ENCODE measurements at places on chromosomes 1 and 21.

DNA sequence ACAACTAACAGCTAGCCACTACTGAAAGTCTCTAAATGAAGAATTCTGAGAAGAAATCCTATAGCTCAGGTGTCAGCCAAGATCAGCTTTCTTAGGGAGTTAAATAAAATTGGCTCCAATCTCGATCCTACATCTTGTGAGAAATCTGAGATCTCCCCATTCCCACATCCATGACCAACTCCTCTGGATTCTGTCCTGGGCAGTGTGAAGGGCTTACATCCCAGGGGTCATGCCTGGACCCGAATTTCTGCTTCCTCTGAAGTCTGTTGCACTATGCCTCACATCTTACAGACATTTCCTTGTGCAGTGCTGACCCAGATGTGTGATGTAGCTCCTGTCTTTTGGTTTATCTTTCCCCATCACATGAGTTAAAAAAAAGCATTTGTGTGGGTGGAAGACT is 4.8 kb upstream of the TNN start:
- no peak for DNase-seq

DNA sequence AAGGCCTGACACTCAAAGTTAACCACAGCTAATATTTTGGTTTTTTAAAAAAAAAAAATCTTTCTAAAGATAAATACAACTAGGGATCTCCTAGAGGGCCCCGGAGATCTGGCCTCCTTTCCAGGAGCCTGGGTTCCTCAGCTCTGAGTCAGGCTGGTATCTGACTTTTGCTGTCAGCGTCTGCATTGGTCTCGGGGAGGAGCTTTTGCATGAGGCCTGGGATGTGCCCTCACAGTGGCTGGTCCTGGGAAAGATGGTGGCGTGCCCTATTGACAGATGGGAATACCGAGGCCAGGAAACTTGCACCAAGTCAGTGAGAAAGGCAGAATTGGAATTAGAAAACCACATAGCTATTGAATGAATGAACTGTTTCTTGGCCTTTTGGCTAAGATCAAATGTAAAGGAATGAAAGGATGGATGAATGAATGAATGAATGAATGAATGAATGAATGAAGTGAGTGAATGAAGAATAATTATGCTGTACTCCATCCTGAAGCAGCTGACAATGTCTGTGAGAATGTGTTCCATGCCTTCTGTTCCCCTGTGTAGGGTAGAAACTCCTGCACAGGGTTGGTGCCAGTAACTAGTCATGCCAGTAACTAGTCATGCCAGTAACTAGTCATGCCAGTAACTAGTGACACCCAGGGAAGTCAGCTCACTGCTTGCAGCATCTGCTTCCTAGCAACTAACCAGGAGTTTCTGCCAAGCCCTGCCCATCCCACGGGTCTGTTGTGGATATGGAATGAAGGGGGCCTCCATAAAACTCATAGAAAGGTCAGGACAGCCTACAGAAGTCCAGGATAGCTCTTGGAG is 242.5 kb upstream of the VAMP3 start:
- no peak for DNase-seq

- DNase-seq, result peak; percentile 28
Observed at GRCh38 chr1:226682871-226683814, 55.9 kb downstream of the ITPKB start.

DNA sequence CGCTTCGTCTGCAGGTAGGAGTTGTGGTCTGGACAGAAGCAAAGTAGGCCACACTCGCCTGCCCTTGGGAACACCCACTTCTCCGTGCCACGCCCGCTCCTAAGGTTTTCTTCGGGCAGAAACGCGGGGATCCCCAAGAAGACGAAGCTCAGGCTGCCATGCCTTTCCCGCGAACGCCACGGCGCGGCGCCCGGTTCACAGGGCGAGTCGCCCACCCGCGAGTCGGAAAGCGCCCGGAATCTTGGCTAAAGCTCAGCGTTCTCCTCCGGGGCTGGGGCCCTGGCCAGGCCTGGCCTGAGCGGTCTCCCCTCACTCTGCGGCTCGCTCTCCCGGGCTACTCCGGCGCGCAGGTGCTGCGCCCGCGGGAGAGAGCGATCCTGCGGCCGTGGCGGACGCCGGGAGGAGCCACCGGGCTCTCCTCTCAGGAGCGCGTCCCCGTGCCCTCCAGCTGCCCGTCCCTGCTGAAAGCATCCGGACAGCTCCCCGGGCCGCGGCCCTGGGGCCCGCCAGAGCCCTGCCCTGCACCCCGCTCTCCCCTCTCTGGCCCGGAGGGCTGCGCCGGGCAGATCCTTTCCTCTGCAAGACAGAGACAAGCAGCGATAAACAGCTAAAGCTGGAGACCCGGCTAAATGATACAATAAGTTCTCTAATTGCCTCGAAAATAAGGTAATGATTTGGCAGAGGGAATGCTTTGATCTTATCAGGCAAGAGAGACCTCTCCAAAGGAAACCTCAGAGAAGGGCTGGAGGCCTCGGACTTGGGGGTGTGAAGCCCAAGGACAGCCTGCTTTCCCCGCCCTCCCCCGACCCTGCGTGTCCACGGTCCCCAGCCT is 6.7 kb upstream of the WNT2B start:
- DNase-seq, result peak; percentile 32

DNA sequence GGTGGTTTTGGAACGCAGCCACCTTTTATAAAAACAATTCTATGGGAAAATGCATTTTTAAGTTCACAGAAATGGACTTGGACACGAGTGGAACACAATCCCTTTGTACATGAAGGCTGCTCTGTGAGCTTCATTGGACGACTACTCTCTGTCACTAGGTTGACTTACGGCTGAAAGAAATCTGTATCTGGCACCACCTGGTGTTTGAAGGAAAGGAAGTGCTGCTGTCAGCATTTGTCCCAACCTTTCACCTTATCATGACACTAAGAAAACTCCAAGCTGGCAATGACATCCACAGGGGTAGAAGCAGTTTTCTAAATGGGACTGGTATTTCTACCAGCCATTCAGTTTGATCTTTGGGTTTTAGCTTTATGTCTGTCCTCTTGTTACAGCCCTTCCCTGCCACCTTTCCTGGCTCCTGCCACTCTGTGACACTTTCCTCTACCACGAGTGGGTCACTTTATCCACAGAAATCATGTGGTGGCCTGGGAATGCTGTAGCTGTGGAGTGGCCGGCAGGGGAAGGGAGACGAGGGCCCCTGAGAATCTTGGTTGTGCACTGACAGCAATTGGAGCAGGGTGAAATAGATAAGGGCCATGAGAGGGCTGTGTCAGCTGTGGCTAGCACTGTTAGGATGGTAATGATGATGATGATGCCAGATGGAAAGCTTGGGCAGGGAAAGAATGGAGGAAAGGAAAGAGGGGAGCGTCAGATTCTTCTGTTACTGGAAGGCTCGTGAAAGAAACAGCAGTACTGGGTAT is 85.2 kb downstream of the TBX19 start:
- DNase-seq, result no peak

GRCh38 chr21:46410516-46410915 is 48.2 kb upstream of the DIP2A start:
- DNase-seq, result no peak

DNA sequence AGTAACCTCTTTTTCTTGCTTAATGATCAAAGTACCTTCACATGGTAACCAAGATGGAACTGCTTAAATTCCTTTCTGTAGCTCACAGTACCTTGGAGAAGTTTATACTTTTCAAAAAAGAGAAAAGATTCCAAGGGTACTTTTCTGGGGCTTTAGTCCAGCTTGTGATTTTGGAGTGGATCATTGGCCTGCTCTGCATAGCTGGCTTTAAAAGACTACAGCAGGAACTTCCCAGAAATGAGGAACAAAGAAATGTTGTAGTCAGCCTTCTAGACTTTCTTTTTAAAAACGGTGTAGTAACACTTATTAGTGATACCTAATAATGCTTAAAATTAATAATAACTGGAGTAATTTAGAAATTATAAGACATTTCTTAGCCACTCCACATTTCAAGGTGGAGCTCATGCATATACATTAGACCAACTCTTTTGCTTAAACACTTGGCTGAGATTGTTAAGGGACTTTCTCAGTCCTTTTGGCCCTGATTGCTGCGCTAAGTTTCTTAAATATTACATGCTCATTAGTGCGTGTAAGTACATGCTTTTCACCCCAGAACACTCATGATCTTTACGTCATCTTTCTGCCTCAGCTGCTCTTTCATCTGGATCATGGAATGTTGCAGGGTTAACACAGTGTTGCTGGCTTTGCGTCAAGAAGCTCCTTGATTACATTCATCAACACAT is 57.3 kb downstream of the SDCCAG8 start:
- DNase-seq, result no peak

GRCh38 chr1:223713546-223714420 is 1.4 kb downstream of the CAPN2 start:
- DNase-seq, result no peak

DNA sequence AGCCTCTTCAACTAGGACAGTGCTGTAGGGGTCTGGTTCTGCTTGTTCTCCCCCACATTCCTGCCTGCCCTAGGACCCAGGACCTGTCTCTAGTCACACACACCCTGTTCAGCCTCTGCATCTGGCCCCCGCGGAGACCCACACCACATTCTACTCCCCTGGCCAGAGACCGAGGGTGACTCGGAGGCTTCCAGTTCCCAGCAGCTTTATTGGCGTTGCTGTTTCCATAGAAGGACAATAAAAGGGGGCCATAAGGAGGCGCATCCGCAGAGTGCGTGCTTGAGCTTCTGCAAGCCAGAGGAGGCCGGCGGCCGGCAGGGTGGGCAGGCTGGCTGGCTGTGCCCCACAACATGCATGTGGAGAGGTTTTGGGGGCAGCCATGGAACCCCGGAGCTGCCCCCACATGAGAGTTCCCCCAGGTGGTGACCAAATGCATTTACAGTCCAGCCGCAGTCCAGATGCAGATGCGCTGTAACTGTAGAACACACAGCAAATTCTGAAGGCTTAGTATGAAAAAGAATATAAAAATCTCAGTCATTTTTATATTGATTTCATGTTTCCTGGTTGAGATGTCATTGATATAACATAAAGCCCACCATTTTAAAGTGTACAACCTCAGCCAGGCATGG is 52.4 kb downstream of the PDE9A start:
- no peak for DNase-seq

GRCh38 chr1:174060090-174060489 is 37.9 kb upstream of the RC3H1 start:
- no peak for DNase-seq

GRCh38 chr1:167770127-167770526 is 48.3 kb downstream of the MPZL1 start:
- no peak for DNase-seq

GRCh38 chr1:90135286-90135685 is 140.4 kb downstream of the ZNF326 start:
- no peak for DNase-seq

DNA sequence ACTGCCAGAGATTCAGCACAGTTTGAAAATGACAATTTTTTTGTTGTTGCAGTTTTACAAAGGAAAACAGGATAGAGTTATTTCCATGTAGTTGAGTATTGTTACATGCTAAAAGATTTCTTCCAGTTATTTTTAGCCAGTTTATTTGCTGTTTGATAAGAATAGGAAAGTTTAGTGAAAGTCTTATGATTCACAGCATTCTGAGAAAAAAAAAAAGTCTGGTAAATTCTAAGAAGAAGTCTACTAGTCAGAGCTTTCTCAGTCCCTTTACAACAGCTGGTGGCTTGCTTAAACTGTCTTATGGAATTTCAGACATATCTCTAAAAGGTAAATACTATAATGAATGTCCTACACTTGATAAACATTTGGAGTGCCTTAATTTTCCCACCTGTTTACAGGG is 341.7 kb downstream of the DSCAM start:
- DNase-seq, result no peak

GRCh38 chr1:226677027-226678020 is 61.8 kb downstream of the ITPKB start:
- DNase-seq, result peak; percentile 78

DNA sequence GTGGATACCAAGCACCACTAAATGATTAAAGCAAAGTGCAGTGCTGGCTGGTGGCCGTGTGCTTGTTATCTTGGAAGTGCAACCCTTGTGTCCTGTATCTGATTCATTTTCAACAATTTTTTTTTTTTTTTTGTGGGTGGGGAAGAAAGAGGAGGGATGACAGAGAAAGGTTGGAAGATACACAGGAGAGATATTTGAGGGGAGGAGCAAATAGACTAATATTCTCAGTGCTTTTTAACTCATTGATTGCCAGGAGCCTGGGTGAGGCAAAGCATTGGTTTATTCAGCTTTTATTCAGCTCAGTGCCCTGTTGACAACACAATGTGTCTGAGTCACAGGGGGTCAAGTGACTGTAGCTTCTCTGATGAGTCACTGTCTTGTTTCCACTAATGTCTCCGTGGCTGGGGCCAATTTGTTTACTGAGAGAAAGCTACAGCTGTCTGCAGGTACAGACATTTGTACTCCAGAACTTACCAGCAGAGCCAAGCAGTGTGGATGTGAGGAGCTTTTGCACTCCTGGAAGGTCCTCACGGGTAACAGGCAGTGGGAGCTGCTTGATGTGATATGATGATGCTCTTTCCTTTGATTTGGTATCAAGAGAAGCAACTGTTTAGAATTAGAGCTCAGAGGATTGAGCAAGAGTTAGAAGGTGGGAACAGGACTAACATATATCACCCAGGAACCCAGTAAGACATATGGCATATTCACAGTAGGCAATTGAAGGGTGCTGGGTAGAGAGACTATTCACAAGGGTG is 23.6 kb upstream of the DNM3 start:
- DNase-seq, result no peak

GRCh38 chr1:54105736-54106269 is 47.0 kb downstream of the CDCP2 start:
- DNase-seq, result no peak

- DNase-seq, result no peak
Observed at GRCh38 chr1:114750780-114751179, 7.0 kb downstream of the CSDE1 start.

DNA sequence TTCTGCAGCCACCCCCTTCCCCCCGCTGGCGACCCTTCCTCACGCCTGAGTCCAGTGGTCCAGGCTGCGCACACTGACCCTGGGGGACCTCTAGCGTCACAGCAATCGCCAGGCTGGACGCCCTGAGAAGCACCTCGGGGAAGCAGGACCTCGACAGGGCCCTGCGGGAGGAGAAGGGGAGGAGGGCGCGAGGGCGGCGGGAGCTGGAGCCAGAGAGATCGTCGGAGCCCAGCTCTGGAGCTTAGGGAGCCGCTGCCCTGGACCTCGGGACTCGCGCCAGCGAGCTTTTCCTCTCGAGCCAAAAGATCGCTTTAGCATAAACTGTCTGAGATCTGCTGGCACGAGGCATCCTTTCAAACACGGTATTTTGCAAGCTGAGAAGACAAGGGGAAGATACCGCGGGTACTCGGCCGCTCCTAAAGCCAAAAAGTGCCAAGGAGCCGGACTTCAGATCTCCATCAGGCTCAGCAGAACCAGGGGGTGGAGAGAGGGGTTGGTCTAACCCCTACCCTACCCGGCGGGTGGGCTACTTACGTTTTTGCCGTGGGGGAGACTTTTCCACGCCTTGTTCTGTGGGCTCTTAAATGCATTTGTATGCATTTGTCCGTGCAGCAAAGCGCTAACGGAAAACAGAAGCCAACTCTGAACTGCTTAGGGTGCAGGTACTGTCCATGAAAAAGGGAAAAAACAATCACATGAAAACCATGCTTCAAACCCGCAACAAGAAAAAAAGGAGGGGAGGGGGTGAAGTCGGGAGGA is 586 bp downstream of the COL24A1 start:
- DNase-seq, result no peak

All from effector CD4-positive, alpha-beta T cell (primary cell).